H1 (cell line): ENCODE measurements at places on chromosomes 5 and 9. TPM values are rescaled to one million over a fixed set of nuclear protein-coding genes. Genes with fewer than 3 reads are reported as not detected.

GRCh38 chr9:16178294-16178693, 625.5 kb downstream of the CCDC171 start:
- no peak overlapping the region for H3K4me3 ChIP-seq
- no peaks in the 10 kb centered on the region for H3K27me3 ChIP-seq
- H3K27ac ChIP-seq = no peak overlapping the region
- no peak for DNase-seq
- H3K4me1 ChIP-seq = no peaks in the 10 kb centered on the region

DNA sequence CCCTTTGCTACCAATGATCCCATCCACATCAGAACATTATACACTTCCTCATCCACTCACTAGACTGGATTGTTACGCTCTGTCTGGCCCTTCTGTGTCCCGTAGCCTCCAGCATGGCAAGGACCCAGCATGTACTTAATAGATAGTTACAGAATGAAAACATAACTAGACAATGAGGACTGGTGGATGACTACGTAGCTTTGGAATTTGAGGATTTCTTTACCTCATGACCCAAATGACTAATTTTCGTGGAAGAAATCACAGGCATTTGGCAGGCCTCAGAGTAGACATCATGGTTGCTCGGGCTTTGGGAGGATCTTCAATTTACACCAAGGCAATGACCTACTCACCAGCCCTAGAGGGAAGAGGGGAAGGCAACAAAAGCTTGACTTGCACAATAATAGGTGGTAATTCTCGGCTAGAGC, 299.8 kb downstream of the TLE1 start:
- H3K27ac ChIP-seq = no peak overlapping the region
- H3K27me3 ChIP-seq = no peaks in the 10 kb centered on the region
- DNase-seq = no peak

DNA sequence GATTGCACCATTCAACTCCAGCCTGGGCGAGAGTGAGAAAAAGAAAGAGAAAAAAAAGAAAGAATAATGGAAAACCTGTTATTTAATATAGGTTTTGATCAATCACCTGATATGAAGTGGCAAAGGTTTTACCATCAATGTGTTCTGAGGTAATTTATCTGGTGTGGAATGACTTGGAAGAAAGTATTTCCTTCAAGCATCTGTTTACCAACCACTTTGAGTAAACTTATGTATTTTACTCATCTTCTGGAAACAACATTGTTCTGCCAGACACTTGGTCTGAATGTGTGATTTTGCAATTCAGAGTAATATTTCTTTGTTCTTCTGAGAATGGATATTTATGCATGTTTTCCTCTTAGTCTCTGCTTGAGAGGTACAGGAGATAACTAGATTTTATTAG, 24.3 kb downstream of the KIF2A start:
- H3K27me3 ChIP-seq = no peaks in the 10 kb centered on the region
- no peak overlapping the region for H3K27ac ChIP-seq
- no peaks in the 10 kb centered on the region for H3K36me3 ChIP-seq
- no peak overlapping the region for H3K4me3 ChIP-seq

DNA sequence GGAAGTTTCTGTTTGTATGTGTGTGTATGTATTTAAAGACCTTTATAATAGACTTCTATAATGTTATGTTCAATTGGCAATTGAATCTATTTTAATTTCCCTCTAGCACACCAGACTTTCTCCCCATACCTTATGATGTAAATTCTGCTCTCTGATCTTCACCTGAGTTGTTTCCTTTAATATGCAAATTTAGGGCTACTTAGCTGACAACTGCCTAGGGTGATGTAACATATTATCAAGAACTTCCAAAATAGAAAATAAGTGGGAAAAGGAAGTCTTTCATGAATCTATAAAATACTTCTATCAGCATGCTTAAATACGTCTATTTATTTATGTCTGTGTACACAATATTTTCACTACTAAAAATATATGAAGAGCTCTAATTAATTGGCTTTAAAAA, 923.5 kb upstream of the CDH10 start:
- H3K27me3 ChIP-seq = no peaks in the 10 kb centered on the region
- no peak overlapping the region for H3K27ac ChIP-seq
- no peak overlapping the region for H3K4me3 ChIP-seq
- peaks cover 2% of the 10 kb centered on the region; the same call in 1 of the 2 replicates for H3K4me1 ChIP-seq
- no peak for DNase-seq
- H3K36me3 ChIP-seq = peaks cover 2% of the 10 kb centered on the region; the same call in 1 of the 2 replicates

The FST gene
- total RNA-seq = 16.6 and 16.8 TPM in 2 replicates

DNA sequence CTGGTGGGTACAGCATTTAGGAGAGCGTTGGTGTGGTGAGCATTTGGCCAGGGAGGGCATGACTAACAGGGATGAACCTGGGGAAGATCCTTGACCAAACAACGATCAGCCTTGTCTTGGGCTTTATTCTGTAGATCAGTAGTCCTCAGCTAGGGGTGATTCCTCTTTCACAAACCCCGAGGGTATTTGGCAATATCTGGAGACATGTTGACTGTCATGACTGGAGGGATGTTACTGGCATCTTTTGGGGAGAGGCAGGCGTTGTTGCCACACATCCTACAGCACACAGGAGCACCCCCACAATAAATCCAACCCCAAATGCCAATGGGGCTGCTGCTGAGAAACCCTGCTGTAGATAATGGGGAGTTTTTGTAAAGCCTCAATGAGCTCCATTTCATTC, 43.9 kb downstream of the OSTF1 start:
- H3K27ac ChIP-seq = no peak overlapping the region
- H3K4me3 ChIP-seq = no peak overlapping the region
- no peaks in the 10 kb centered on the region for H3K36me3 ChIP-seq
- H3K4me1 ChIP-seq = no peaks in the 10 kb centered on the region
- DNase-seq = no peak

GRCh38 chr9:134460206-134460605, 134.0 kb downstream of the RXRA start:
- no peaks in the 10 kb centered on the region for H3K27me3 ChIP-seq
- no peak for DNase-seq
- no peaks in the 10 kb centered on the region for H3K4me1 ChIP-seq
- H3K27ac ChIP-seq = no peak overlapping the region
- H3K4me3 ChIP-seq = no peak overlapping the region

GRCh38 chr5:116045821-116046220, 13.5 kb downstream of the ARL14EPL start:
- no peak overlapping the region for H3K27ac ChIP-seq
- no peaks in the 10 kb centered on the region for H3K4me1 ChIP-seq
- H3K36me3 ChIP-seq = no peaks in the 10 kb centered on the region
- H3K4me3 ChIP-seq = no peak overlapping the region
- no peak for DNase-seq

The PTTG1 gene
- 229 and 240 TPM in 2 replicates for total RNA-seq

GRCh38 chr5:3594510-3595005, 1.1 kb upstream of the IRX1 start:
- H3K27ac ChIP-seq = no peak overlapping the region
- H3K4me1 ChIP-seq = no peaks in the 10 kb centered on the region
- H3K27me3 ChIP-seq = peaks cover 82% of the 10 kb centered on the region
- DNase-seq = peak; percentile 80

The PLAC8L1 gene
- total RNA-seq = 0.92 TPM in 1 of 2 replicates, not detected in the other

The KIF12 gene
- total RNA-seq = 3.4 and 3.9 TPM in 2 replicates

GRCh38 chr5:11372191-11372590, 532.1 kb downstream of the CTNND2 start:
- H3K27me3 ChIP-seq = no peaks in the 10 kb centered on the region
- DNase-seq = no peak
- H3K36me3 ChIP-seq = no peaks in the 10 kb centered on the region
- H3K4me1 ChIP-seq = no peaks in the 10 kb centered on the region
- no peak overlapping the region for H3K27ac ChIP-seq

GRCh38 chr5:142481410-142481809, 156.6 kb upstream of the SPRY4 start:
- no peak overlapping the region for H3K4me3 ChIP-seq
- no peaks in the 10 kb centered on the region for H3K36me3 ChIP-seq
- DNase-seq = no peak
- H3K4me1 ChIP-seq = no peaks in the 10 kb centered on the region
- no peak overlapping the region for H3K27ac ChIP-seq

DNA sequence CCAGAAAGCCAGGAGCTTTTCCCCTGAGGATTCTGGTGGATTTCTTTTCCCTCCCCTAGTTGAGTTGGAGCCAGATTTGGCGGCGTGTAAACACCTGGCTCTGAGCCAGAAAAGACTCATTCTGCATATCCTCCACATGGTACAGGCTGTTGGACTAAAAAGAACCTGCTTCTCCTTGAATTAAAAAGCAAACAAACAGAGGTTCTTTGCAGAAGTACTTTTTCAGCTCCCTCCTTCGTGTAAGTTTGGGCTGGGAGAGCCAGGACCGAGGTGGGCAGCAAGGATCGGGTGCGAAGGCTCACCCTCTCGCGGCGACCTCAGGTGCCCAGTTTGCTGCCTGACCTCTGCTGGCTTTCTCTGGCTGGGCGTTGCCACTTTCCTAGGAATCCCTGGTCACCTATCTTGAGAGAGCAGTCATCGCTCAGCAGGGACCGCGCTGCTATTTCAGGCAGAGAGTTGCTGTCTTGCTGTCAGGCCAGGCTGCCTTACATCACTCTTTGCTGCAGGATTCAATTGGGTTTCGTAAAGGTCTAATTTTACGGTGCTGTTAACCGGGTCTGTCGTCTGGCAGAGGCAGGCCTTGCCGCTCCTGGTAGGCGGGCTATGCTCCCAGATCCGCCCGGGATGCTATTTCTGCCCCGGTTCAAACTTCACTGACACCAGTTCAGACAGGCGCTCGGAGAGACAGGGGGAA, 3.2 kb downstream of the PAPPA start:
- peak overlapping the region; percentile 33; the same call in 1 of the 2 replicates for H3K4me3 ChIP-seq
- no peaks in the 10 kb centered on the region for H3K36me3 ChIP-seq
- peaks cover 33% of the 10 kb centered on the region for H3K27me3 ChIP-seq
- H3K27ac ChIP-seq = no peak overlapping the region
- peaks cover 13% of the 10 kb centered on the region for H3K4me1 ChIP-seq

The ECPAS gene
- total RNA-seq = 123 and 131 TPM in 2 replicates

The PIP5KL1 gene
- 12.2 and 13.4 TPM in 2 replicates for total RNA-seq

The ADAMTS2 gene
- total RNA-seq = 5.2 and 7.3 TPM in 2 replicates

The ERBIN gene
- 28.5 and 33.2 TPM in 2 replicates for total RNA-seq

GRCh38 chr9:31908891-31909480, 475.5 kb upstream of the ACO1 start:
- H3K4me3 ChIP-seq = no peak overlapping the region
- no peaks in the 10 kb centered on the region for H3K4me1 ChIP-seq
- H3K27ac ChIP-seq = no peak overlapping the region
- no peaks in the 10 kb centered on the region for H3K27me3 ChIP-seq

GRCh38 chr5:157108976-157109375, at the start of gene HAVCR2:
Gene HAVCR2, minus strand, starts transcription at chr5:157109044. Its CDS starts 61 bp downstream, at chr5:157108983.
- no peak for DNase-seq
- H3K27me3 ChIP-seq = no peaks in the 10 kb centered on the region
- H3K4me3 ChIP-seq = no peak within 1 kb of the TSS
- no peaks in the 10 kb centered on the region for H3K36me3 ChIP-seq
- no peak within 1 kb of the TSS for H3K27ac ChIP-seq

The ITGA1 gene
- 6.6 and 9.0 TPM in 2 replicates for total RNA-seq

DNA sequence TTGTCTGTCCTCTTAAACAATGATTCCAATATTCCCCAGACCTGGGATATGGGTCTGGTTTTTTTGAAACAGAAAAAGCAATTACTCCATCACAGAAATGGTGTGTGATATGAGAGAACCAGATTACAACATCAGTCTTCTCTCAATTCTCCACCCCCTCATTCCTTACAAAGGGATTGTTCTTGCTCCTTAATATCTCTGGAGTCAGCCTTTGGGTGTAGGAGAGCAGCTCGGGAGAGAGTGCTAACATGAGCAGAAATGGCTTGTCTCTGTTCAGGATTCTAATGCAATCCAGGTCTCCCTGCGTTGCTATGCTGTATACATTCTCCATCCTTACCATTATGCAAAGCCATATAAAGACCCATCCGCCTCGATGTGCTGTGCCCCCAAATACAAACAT, 32.7 kb downstream of the ZFAND5 start:
- H3K36me3 ChIP-seq = no peaks in the 10 kb centered on the region
- H3K4me1 ChIP-seq = no peaks in the 10 kb centered on the region
- no peak overlapping the region for H3K27ac ChIP-seq
- DNase-seq = no peak
- H3K27me3 ChIP-seq = no peaks in the 10 kb centered on the region
- H3K4me3 ChIP-seq = no peak overlapping the region

GRCh38 chr9:128280084-128280622, 4.1 kb downstream of the SWI5 start:
- DNase-seq = no peak
- H3K27me3 ChIP-seq = no peaks in the 10 kb centered on the region
- H3K27ac ChIP-seq = no peak overlapping the region
- H3K4me3 ChIP-seq = no peak overlapping the region

DNA sequence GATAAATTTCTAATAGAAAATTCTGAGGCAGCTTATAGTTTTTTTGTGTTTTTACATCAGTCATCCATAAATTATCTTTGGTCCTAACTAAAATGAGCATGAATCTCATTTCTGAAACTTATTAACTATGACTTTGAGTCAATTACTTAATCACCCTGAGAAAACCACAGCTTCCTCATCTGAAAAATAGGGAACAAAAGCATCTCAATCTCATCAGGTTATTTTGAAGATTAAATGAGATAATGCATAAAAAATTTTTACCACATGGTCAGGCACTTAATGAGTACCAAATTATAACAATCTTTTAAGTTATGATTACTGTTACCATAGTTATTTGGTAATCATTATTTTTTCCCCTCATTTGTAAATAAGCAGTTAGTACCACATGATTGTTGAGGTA, 279.1 kb downstream of the MAST4 start:
- no peaks in the 10 kb centered on the region for H3K36me3 ChIP-seq
- no peaks in the 10 kb centered on the region for H3K4me1 ChIP-seq
- H3K27me3 ChIP-seq = no peaks in the 10 kb centered on the region
- no peak for DNase-seq
- no peak overlapping the region for H3K4me3 ChIP-seq

DNA sequence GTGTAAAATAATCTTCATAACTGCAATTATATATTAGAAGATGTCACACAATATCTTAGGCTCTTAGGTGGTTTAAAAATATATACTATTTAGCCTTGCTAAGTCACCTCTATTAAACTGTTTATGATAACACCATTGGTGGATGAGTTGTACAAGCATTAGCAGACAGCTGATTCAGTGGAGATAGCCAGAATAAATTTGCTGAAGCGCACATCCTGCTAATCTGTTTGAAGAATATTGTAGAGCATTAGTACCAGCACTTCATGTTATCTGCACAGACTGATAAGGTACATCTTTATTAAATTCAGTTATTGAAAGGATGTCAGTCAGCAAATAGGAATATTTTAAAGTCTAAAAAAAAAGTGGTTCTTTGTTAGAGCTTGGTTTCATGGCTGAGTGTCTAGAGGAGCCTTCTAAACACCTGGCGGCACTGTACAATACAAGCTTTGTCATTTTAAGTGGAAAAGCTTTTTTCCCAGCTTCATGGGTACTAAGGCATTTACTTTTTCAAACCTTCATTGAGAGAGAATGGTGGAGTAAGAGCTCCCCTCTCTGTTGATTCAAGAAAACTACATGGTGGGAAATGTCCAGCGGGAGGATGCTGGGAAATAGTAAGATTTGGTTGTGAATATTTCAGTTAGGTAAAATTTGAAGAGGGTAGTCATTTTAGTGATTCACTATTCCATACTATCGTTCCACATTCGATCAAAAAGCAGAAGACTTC, 275.1 kb downstream of the SLF1 start:
- no peak for DNase-seq
- H3K4me1 ChIP-seq = no peaks in the 10 kb centered on the region
- no peaks in the 10 kb centered on the region for H3K36me3 ChIP-seq
- no peak overlapping the region for H3K4me3 ChIP-seq
- no peak overlapping the region for H3K27ac ChIP-seq

- no peaks in the 10 kb centered on the region for H3K36me3 ChIP-seq
- no peak for DNase-seq
- no peak overlapping the region for H3K27ac ChIP-seq
Measured at GRCh38 chr5:56247592-56247991, 14.5 kb upstream of the ANKRD55 start.
